ENCODE measurements at places on chromosomes 6 and 20.

GRCh38 chr6:114844359-114844758, 501.5 kb upstream of the HS3ST5 start:
- DNase-seq = no peak

GRCh38 chr6:108115598-108116058, 41.1 kb upstream of the OSTM1 start:
- DNase-seq = peak; percentile 16

DNA sequence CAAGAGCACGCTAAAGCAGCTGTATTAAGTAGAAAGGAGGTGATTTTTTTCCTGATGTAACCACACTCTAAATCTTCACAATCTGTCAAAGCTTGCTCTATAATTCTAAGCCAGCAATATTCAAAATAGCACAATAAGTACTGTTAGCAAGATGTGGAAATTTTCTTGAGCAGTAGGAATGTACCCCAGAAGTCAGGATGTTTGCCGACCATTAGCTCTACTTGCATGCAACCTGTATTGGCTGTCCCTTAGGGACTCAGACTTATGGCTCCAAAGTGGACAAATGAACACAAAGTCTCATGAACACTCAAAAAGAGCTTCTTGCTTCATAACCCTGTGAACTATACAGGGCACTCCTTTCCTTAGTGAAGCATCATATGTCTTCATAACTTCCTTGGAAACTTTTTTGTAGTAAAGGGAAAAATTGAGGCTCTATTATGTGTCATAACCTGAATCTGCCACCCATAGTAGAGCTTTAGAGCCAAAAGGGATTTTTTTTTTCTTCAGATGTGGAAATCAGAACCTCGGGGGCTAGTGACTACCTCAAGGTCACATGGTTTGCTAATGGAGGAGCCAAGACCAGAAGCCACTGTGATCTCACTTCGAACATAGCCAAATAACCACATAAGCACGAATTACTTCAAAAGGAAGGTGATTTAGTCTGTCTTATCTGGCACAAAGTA, 54.5 kb downstream of the ADGRG6 start:
- DNase-seq = no peak

DNA sequence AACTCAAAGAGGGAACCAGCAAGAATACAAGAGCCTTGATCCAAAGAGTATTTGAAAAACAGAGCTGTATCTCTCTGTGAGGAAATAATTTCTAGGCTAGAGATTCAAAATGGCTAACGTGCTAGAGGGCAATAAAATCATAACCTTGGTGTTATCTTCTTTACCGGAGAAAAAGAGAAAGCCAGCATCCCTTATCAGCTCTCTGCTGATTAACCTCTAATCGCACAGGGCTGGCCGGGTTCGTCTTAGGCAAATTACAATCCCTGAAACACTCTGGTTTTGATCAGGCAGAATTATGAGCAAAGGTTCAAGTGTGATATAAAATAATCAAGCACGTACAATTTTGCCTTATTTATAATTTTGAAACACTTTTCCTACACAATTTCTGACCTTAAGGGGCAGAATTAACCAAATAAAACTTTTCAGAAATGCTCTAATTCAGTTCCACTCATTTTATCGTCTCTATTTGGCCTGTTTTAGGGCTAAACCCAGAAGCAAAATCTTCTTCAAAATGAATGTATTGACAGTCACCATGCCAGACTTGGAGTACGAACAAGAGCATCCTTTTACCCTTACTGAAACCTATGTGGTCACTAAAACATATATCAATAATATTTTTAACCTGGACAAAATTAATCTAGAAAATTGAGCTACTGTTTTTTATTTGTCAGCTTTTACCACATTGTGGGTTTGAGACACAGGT, 13.7 kb downstream of the PSMB9 start:
- DNase-seq = no peak

- no peak for DNase-seq
Observed at GRCh38 chr6:81788748-81789147, 36.3 kb upstream of the TENT5A start.

GRCh38 chr6:35489995-35490791, 6.7 kb downstream of the TEAD3 start:
- no peak for DNase-seq

DNA sequence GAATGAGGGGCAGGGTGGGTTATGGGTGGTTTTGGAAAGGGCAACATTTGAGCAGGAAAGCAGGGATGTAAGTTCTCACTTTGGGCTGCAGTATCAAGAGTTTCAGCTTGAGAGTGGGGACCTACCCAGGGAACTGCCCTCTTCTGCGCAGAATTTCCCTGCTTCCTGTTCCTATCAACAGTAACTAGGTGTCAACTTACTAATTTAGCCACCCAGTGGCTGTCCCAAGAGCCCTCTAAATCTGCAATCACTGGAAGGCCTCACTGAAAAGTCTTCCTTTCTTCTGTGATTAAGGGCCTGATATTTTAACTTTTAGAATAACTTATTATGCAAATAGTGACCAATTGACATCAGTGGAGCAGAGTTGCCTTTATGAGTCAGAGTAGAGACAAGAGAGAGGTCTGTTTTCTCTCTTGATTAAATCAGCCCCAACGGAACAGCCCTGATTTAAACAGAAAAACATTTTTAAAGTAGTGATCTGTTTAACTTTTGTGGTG, 118.2 kb upstream of the RIPOR2 start:
- DNase-seq = no peak

GRCh38 chr20:54608039-54608745, 132.8 kb downstream of the DOK5 start:
- DNase-seq = no peak

GRCh38 chr6:3525915-3526314, 69.1 kb upstream of the SLC22A23 start:
- DNase-seq = no peak

GRCh38 chr20:38186788-38187221, 21.7 kb upstream of the TGM2 start:
- DNase-seq = no peak

- no peak for DNase-seq
Observed at GRCh38 chr20:1808101-1808500, 87.1 kb upstream of the SIRPA start.

GRCh38 chr6:87242311-87242710, 80.1 kb upstream of the SMIM8 start:
- DNase-seq = no peak

DNA sequence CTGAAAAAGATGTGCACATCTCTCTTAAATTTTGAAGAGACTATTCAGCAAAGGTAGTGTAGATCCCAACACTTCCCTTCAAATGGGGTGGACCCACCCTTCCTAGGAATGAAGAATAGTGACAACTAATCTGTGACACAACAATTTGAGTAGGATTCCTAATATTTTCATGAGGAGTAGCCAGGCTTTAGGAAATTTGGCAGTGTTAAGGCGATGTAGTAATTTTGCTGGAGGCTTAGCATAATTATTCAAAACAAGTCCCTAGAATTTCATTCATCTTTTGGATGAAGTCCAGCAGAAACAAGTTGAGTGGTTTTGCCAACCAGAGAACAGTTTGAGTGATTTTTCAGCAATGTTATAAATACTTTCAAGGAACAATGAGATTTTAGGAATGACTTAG, 52.4 kb downstream of the ELOVL4 start:
- no peak for DNase-seq

DNA sequence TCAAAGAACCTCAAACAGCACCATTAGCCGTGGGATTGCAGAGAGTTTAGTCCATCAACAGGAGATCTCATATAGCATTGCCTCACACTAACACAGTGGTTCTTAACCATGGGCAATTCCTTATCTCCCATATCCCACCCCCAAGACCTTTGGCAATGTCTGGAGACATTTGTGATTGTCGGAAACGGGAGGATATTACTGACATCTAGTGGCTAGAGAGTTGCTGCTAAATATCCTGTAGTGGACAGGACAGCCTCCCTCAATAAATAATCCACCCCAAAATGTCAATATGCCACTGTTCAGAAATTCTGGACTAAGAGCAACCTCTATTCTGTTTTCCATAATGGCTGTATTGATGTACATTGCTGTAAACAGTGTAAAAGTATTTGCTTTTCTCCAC, 210.1 kb upstream of the CCN2 start:
- no peak for DNase-seq

- no peak for DNase-seq
Observed at GRCh38 chr20:43969501-43970182, 55.0 kb downstream of the TOX2 start.

DNA sequence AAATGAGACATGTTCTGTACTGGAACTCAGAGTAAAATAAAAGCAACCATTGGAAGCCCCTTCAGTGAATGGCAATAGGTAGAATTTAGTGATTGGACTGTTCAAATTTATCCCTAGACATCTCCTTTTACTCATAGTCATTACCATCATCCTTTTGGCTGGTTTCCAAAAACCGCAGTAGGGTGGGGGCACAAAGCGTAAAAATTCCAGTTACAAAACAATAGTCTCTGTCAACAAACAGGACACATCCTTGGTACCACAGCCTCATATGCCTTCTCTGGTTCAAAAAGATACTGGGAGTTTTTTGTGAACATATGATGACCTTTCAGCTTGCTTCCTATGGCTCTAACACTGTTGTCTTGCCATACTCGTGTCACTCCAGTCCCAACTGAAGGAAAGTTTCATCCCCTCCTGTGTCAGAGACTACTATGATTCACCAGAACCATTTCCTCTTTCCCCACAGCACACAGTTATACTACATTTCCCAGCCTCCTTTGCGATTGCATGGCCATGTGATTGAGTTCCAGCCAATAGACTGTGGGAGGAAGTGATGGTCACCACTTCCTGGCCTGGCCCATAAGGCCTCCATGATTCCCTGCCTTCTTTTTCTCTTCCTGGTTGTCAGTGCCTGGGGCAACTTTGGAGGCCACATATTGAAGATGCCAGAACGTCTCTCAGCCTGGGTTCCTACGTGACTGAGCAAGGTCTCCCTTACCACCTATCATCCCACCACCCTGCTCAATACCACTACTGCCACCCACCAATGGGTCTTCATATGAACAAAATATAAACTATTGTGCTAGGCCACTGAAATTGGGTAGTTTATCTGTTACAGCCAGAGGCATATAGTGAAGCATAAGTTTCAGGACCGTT, 162.4 kb downstream of the ID4 start:
- DNase-seq = no peak

- no peak for DNase-seq
Observed at GRCh38 chr20:47531458-47531857, 29.8 kb downstream of the NCOA3 start.

GRCh38 chr6:31764198-31764597, 1.7 kb downstream of the SAPCD1 start:
- no peak for DNase-seq

- no peak for DNase-seq
Observed at GRCh38 chr6:15511248-15512125, 151.3 kb downstream of the DTNBP1 start.

GRCh38 chr6:49269190-49269589, 193.9 kb downstream of the MMUT start:
- DNase-seq = no peak

DNA sequence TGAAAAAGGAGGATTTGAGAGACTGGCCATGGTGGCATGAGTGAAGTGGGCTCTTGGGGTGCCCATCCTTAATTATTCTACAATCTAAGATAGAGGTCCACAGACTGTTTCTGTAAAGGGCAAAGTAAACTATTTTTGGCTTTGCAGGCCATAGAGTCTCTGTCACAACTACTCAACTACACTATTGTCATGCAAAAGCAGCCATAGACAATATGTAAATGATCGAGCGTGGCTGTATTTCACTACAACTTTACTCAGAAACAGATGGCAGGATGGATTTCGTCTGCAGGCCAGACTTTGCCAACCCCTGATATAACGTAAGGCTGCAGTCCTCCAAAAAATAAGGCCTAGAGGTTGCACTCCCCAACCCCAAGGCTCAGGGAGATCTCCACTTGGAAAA, 58.2 kb upstream of the NAA20 start:
- no peak for DNase-seq

GRCh38 chr6:17972978-17973622, 14.3 kb downstream of the KIF13A start:
- DNase-seq = no peak

- no peak for DNase-seq
Observed at GRCh38 chr6:148593813-148594170, 153.0 kb upstream of the UST start.

DNA sequence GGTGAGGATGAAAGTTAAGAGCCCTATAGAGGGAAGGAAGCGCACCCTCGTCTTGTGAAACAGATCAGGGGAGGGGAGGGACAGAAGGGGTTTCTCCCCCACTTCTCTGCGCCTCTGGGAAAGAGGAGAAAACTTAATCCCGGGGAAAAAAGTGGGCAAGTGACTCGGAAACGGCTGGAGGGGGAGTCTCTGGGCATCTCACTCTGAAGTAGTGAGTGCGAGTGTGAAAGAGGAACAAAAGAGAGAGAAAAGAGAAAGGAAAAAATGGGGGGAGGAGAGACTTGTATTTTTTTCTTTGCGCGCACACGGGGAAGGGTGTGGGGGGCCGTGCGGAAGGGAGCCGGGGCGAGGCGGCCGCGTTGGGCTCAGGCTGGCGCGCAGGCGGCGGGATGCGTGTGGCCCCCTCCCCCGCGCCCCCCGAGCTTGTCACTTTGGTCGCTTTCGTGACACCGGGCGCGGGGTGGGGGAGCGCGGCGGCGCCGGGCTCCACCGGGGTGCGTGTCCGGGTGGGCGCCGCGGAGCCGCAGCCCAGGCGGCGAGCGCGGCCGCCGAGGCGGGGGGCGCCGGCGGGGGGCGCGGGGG, 454 bp downstream of the L3MBTL3 start:
- no peak for DNase-seq

- DNase-seq = no peak
Observed at GRCh38 chr20:20343932-20344331, 24.0 kb upstream of the INSM1 start.

- no peak for DNase-seq
Observed at GRCh38 chr6:50586331-50586675, 127.0 kb upstream of the TFAP2D start.

DNA sequence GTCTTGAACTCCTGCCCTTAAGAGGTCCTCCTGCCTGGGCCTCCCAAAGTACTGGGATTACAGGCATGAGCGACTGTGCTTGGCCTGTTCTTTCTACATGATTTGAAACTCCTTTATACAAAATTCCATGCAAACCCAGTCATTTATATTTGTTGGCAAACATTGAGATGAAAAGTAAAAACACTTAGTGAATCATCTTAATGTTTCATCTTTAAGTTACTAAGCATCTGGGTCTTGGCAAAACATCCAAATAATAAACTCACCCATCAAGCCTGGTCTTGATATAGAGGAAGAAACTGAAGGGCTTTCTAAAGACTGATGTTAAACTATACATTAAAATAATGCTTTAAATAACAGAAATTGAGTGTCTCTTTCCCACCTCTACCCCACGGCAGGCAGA, 95.1 kb downstream of the FUT9 start:
- DNase-seq = no peak

DNA sequence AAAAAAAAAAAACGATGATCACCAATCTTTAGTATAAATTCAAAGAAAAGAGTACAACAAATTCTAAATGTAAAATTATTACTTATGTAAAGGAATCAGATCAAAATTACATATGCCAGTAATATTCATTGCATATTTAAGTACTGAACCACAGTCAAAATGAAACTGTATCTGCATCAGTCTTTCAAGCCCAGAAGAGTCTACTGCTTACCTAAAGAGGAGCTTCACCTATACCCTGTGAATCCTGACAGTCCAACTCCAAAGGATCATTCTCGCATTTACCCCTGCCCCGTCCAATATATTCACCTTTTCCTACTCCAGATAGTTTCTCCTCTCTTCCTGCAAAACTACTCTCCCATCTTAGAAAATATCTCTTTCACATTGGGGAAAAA, 9.2 kb downstream of the ATG5 start:
- no peak for DNase-seq
